ENCODE measurements at places on chromosomes 3 and 15.

DNA sequence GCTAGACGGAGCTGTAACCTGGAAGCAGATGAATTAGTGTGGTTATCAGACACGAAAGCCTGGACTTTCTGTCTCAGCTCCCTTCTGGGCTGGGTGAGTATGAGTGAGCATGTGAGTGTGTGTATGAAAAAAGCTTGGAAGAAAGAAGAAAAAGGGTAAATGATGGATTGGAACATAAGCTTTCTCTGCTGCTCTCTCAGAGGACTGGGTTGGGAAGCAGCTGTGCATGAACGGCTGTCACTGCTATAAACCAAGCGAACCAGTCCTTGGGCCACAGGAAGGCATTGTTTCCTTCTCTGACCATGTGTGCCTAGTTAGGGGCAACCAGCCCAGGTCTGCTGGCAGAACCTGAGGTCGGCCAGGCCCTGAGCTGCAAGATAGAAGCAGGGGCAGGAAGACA is 37.0 kb downstream of the UMPS start:
- no peak for DNase-seq

DNA sequence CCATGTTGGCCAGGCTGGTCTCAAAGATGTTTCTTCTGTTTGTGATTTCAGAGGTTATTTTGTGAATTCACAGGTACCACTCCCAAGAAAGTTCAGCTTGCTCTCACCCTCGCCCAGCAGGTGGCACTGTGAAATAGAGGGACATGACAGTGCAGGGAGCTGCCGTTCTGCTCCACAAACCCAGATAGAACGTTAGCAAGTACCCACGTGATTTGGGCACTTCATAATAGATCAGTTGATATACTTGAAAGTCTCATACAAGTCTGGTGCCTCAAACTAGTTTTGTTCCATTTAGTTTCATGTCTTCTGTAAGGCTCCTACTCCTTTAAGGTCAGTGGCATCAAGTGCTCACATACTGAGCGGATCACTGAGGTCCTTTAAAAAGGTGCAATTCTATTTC is 45.5 kb downstream of the FILIP1L start:
- peak; percentile 49 for DNase-seq

DNA sequence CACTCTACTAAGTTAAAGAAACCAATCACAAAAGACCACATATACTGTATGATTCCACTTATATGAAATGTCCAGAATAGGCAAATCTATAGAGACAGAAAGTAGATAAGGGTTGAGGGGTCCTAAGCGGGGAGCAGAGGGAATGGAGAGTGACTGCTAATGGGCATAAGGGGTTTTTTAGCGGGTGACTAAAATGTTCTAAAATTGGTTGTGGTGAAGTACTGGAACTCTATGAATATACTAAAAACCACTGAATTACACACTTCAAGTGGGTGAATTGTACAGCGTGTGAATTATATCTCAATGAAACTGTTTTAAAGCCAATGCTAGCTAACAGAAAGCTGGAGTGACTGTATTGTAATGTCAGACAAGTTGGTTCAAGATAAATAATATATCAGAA is 33.3 kb downstream of the KPNA1 start:
- no peak for DNase-seq

DNA sequence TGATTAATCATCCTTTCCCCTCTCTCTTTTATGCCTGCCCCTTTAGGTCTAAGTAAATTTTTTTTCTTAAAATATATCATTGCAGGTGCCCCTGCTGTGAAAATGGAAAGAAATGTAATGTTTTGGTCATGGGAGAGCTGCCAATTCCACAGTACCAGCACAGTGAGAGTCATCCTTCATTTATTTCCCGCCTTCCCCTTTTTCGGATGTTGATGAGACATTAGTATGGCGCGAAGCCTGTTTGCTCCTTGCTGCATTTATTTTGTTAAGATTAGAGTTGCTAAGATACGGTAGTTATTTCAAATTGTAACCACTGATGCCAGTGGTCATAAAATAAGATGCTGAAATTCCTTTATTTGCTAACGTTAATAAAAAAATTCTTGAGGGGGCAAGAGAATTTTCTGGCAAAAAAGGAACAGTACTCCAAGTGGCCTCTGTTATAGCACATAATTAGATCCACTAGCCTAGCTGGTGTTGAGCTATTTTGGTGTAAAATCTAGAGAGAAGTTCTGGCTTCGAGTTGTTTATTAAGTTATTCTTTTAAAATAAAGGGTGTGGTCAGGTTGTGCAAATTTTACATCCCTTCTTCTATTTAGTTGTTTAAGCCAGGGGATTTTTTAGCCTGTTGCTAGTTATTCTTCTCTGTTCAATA is 62.8 kb downstream of the MDFIC2 start:
- no peak for DNase-seq

DNA sequence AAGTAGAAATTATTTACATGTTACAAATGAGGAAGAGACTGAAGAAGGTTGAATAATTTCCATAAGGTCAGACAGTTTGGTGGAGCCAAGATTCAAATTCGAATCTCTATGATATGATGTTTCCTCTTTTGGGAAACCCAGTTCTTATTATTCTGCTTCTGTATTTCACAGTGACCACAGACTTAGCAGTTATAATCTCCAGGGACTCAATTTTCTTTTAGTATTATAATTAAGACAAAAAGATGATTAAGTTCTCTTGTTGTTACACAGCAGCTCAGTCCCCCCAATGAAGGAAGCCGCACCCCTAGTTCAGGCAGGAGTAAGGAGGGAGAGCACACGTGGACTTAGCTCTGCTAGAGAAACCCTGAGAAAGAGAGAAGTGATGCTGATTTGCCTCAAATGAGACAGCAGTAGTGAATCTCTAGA is 130.6 kb downstream of the CCNL1 start:
- DNase-seq, result no peak

DNA sequence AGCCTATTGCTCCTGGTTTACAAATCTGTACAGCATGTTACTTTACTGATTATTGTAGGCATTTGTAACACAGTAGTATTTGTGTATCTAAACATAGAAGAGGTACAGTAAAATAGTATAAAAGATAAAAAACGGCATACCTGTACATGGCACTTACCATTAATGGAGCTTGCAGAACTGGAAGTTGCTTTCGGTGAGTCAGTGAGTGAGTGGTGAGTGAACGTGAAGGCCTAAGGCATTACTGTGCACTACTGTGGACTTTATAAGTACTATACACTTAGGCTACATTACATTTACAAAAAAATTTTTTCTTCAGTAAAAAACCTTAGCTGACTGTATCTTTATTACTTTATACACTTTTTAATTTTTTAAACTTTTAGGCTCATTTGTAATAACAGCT is 90.9 kb downstream of the RAP2B start:
- DNase-seq, result no peak

DNA sequence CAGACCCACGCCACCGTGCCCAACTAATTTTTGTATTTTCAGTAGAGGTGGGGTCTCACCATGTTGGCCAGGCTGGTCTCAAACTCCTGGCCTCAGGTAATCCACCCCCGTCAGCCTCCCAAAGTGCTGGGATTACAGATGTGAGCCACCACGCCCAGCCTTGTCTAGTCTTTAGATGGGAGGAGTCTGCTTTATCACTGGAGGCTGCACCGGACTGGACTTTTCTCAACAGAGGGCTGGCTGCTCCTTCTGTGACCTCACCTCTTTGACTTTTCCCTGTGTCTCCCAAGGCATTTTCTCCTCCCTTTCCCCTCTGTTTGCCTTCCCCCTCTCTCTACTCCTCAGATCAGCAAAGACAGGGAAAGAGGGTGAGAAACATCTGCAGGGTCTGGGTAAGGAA is 28.5 kb downstream of the SLCO2A1 start:
- DNase-seq, result no peak

DNA sequence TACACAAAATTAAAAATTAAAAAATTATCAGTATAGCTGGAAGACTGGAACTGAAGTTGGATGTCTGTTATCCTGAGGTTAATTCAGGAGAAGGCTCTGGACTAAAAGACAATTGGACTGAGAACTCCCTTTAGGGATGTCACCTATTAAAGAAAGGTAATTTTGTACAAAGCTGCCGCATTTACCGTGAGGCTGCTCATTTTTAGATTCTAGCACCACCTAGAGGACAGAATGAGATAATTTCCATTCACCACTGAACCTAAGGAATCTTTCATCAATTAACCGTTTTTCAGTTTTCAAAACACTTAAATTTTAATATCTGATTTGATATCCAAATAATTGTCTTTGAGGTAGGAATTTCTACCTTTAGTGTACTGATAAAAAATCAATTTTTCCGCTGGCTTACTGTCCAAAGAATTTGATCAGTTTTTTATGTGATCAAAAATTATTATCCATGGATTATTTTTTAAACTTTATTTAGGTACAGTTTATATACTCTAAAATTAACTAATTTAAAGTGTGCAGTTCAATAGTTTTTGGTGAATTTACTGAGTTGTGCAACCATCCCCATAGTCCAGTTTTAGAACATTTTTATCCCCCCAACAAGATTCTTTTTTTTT is 106.7 kb upstream of the TNIK start:
- DNase-seq, result no peak

GRCh38 chr15:27816790-27817189 is 282.3 kb downstream of the OCA2 start:
- DNase-seq, result no peak

GRCh38 chr3:99700631-99701268 is 62.4 kb downstream of the COL8A1 start:
- DNase-seq, result no peak

- no peak for DNase-seq
Measured at GRCh38 chr15:79924379-79924778, 27.6 kb upstream of the MTHFS start.

- DNase-seq, result peak; percentile 39
Measured at GRCh38 chr3:113531826-113532697, at the start of gene SIDT1. Gene SIDT1 (plus strand): TSS chr3:113532555. CDS start chr3:113533022, 467 bp downstream.

DNA sequence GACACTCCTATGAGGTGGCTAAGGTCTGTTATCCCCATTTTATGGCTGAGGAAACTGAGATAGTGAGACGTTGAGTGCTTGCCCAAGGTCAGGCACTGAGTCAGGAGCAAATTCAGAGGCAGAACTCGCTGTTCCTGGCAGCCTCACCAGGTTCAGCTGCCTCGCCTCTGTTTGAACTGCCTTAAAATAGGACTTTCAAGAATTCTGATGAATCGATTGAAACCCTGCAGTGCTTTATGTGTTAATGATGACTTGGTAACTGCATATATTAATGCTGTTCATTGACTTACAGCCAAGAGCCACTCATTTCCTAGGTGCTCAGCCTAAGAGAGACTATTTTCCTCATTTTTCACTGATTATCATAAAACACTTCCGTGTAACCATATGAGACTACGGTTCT is 79.5 kb upstream of the BHLHE40 start:
- DNase-seq, result no peak

- DNase-seq, result no peak
Measured at GRCh38 chr15:32799936-32800535, 82.2 kb downstream of the GREM1 start.

- DNase-seq, result no peak
Measured at GRCh38 chr3:141764986-141765385, 1.8 kb downstream of the GRK7 start.

- DNase-seq, result no peak
Measured at GRCh38 chr3:37210230-37210629, 35.8 kb upstream of the LRRFIP2 start.

DNA sequence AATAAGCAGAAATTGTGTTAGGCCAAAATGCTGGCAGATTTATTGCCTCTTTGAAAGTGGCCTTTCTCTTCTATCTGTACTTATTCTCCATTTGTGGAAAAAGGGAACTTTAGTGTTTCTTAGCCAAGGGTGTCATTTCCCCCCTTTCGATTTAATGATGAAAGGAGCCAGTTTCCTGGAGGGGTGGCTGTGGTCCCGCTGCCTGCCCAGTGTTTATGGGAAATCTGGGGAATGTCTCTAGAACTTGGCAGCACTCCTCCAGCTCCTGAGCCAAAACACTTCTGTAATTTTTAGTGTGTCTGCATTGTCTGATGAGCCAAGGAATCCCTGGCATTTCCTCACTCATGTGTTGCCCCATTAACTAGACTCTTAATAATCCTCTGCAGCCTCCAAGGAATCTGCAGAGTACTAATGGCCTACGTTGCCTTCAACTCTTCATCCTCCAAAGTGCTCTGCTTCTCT is 448.8 kb downstream of the GRM7 start:
- DNase-seq, result no peak

- no peak for DNase-seq
Measured at GRCh38 chr15:99279290-99279689, 28.0 kb downstream of the LRRC28 start.

DNA sequence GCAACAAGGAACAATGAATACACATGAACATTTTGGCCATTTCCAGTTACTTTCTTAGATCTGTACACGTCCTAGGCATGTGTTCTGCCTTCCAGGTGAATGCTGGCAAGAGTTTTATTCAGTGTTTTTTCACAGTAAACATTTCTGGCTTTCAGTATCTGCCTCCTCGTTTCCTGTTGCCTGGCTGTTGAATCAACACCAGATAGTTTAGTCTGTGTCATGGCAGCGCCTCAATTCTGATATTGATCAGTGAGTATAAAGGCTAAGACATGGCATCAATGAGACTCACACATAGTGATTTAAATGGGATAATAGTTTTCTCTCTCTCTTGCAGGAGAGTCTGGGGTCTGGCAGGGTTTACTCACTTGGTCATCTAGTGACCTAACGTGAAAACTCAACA is 266.9 kb upstream of the SLCO3A1 start:
- no peak for DNase-seq

GRCh38 chr15:41827290-41827879 is 507 bp upstream of the JMJD7 start:
- DNase-seq, result no peak

- no peak for DNase-seq
Measured at GRCh38 chr3:65712140-65712539, 326.6 kb downstream of the MAGI1 start.

DNA sequence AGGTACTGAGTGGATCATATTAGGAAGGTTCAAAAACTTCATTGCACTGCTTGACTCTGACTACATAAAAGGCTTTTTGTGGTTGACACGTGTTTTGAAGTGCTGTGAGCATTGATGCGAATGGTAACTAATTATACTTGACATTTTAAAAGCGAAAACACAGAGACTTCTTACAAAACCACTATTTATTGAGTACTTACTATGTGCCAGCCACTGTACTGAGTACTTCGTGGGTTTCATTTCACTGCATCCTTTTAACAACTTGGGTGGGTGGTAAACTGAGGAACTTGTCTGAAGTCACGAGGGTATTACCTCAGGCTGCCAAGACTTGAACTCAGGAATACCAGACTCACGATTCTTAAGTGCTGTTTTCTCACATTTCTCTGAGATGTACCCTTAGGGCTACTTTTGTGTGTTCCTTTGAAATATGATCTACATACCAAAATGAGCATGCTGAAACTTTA is 45.3 kb upstream of the PPP4R2 start:
- no peak for DNase-seq

DNA sequence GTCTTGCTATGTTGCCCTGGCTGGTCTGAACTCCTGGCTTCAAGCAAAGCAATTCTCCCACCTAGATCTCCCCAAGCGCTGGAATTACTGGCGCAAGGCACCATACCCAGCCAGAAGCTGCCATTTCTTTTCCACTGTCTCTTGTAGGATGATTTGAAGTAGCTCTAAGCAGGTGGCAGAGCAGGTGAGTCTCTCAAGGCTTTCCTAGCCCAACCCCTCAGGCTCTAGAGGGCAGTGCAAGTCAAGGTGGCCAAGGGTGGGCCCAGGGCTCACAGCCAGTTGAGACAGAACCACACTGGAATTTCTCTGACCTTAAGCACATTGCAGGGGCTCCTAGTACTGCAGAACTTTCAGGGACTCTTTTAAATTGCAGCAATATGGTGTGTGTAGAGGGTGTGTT is 15.6 kb upstream of the DAG1 start:
- no peak for DNase-seq
